NB4 (cell line): ENCODE measurements at places on chromosomes 16 and 17.

- DNase-seq: peak; percentile 61
These were observed 594 bp upstream of the DNAJC7 start for GRCh38 chr17:42017866-42018200.

DNA sequence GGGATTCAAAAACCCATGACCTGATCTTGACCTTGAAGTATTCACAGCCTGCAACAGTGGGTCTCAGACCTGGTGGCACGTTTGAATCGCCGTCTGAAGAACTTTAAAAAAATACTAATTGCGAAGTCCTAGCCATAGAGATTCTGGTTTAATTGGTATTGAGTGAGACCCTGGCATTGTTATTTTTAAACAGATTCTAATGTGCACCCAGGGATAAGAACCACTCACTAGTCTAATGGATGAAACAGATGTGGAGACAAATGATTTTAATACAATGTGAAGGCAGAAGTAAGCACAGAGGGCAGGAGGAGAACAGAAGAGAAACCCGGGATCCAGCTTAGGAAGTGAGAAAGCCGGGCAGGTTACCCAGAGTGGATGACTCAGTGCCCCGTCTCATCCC, 21.2 kb downstream of the TMEM98 start:
- DNase-seq: no peak

GRCh38 chr17:72244956-72245355, 124.1 kb downstream of the SOX9 start:
- no peak for DNase-seq

DNA sequence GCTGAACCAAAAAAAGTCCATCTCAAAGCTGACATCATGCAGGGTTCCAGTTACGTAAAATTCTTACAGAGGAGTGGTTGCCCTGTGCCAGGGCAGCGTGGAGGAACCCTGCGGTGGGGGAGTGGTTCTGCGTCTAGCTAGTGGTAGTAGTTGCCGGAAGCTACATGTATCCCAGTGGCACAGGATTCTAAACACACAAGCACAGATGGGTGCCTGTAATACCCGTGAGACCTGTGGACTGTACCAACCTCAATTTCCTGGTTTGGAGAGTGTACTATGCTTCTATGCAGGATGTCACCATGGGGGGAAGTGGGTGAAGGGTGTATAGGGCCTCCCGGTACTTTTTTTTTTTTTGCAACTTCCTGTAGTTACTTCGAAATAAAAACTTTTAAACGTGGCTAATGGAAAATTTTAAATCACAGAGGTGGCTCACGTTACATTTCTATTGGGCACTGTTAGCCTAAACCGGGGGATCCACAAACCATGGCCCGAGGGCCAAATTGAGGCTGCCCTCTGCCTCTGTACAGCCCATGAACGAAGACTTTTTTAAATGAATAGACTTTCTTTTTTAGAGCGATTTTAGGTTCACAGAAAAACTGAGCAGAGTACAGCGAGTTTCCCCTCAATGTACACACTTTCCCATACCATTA, 38.5 kb downstream of the TBC1D16 start:
- peak; percentile 98 for DNase-seq

GRCh38 chr17:49365667-49366066, 3.6 kb upstream of the ZNF652 start:
- DNase-seq: peak; percentile 61

DNA sequence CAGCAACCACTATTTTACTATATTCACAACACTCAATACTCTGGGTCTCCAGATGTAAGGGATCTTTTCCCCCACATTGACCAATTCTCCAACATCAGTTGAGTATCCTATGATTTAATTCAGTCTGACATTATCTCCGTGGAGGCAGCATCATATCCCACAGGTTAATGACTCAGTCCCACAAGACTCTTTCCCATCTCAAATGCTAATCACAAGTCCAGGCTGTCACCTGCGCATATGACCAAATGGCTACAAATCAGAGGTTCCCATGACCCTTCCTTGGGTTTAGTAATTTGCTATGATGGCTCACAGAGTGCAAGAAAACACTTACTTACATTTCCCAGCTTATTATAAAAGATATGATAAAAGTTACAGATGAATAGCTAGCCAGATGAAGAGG, 18.7 kb downstream of the ACSM3 start:
- no peak for DNase-seq

- DNase-seq: no peak
These were observed 24.0 kb downstream of the GINS2 start for GRCh38 chr16:85664580-85665372.

DNA sequence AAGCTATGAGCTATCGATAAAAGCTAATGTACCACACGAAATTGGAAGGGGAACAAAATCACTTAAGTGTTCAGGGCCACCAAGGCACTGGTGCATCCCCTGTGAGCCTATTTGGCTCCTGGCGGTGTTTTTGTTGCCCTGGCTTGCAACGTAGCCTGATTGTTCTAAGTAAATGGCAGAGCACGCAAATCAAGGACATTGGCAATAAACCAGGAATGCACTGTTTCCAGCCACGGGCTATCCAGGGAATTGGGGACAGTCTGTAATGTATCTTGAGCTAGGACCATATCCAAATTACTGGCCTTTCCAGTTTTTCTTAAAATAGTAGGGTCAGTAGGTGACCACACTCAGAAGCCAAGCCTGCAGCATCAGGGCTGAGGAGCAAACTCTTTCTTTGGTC, 734.0 kb downstream of the MAF start:
- no peak for DNase-seq

- peak; percentile 49 for DNase-seq
These were observed 2.3 kb upstream of the SOX9 start for GRCh38 chr17:72118335-72119076.

DNA sequence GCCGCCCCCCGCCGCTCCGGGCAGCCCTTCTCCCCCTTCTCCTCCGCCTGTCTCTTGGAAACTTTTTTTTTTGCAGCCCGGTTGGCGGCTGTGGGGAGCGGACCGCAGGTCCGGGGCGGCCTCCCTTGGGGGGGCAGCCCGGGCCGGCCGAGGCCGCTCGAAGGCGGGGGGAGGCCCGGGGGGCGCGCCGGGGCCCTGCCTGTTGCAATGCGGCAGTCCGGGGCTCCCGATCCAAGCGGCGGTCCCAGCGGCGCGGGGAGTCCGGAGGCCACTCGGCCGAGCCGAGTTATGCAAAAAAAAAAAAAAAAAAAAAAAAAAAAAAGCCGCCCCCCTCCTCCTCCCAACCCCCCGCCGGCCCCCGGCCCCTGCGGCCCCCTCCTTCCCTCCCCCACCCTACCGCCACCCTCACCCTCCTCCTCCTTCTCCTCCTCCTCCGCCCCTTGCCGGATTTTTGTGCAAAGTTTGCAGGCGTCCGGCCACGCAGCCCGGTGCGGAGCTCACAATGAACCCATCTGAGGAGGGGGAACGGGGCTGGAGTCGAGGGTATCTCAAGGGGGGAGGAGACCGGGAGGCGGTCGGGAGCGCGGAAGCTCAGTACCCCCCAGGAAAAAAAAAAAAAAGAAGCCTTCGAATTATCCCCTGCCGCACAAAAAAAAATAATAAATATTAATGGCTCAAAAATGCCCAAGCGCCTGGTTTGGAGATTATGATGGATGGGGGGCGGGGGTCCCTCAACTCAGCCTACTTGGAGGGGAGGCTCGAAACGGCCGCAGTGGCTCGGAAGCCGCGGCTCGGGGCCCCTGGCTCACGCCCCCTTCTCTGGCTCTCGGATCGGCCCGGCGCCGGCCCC, at the start of gene ZNF423:
ZNF423 (minus strand) TSS at position 291 of the 850 bp plus-strand sequence. CDS start 338 bp downstream, outside the sequence.
- DNase-seq: peak; percentile 31

- no peak for DNase-seq
These were observed 20.8 kb downstream of the ABHD15 start for GRCh38 chr17:29546085-29546484.

- no peak for DNase-seq
These were observed 12.6 kb upstream of the CLUH start for GRCh38 chr17:2723997-2724783.

DNA sequence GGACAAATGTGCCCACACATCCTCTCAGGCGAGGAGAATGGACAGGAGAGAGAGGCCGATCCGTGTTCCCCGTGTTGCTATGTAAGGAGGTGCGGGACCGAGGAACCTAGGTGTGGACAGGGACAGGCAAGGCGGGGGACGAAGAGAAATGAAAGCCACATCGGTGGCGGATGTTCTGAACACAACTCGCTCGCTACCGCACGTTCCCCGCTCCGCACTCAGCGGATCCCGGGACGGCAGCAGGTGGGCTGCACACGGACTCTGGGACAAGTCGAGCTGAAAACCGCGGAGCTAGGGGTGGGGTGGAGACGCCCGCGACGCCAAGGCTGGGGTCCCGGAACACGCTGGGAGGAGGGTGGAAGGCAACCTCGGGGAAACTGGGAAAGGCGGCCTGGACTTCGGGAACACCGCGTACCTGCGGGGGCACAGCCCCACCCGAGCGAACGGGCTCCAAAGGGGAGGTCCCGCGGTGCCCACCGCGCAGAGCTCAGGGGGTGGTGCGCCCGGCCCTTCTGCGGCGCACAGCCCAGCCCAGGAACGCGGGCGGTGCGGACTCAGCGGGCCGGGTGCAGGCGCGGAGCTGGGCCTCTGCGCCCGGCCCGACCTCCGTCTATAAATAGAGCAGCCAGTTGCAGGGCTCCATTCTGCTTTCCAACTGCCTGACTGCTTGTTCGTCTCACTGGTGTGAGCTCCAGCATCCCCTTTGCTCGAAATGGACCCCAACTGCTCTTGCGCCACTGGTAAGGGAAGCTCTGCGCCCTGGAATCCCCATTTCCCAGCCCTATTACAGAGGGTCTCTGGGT, at the start of gene MT1E:
MT1E (plus strand) TSS at position 642 of the 803 bp plus-strand sequence; CDS start at position 713, 71 bp downstream.
- DNase-seq: peak; percentile 71

- DNase-seq: no peak
These were observed 195.8 kb upstream of the GSE1 start for GRCh38 chr16:85417156-85417860.

- DNase-seq: no peak
These were observed 596 bp downstream of the SEPHS2 start for GRCh38 chr16:30445149-30445407.

- DNase-seq: no peak
These were observed 9.2 kb downstream of the MINK1 start for GRCh38 chr17:4842376-4842775.

DNA sequence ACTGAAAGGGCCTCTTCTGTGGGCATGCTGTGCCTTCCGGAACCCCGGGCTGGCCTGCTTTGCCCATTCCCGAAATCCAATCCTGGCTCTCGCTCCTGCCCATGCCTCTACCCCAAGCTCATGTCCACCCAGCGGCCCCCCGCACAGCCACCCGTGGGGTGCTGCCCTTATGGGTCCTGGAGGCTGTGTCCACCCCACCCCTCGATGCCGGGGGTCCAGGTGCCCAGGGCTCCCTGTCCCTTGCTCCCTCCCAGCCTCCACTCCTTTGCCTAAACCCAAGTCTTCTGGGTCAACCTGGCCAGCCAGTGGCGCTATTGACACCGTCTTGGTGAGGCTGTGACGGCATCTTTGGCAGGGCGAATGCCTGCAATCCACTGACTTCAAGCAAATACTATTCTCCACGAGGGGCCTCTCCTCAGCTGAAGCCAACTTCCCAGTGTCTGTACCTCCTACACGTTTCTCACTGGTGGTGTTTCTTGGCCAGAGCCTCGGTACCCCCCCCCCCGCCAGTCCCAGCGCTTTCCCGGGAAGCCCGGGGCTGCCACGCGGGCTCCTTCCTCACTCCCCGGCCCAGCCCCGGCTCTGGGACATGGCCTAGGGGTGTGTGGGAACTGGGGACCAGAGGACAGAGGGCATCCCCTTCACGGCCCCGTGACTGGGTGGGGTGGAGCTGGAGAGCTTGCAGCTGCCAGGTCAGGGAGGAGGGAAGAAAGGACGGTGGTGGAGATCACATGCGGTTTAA, 12.2 kb upstream of the DUS1L start:
- no peak for DNase-seq

GRCh38 chr17:17779015-17779611, 57.7 kb downstream of the SREBF1 start:
- DNase-seq: no peak

- peak; percentile 69 for DNase-seq
These were observed 19.0 kb upstream of the MON1B start for GRCh38 chr16:77171745-77172635.

DNA sequence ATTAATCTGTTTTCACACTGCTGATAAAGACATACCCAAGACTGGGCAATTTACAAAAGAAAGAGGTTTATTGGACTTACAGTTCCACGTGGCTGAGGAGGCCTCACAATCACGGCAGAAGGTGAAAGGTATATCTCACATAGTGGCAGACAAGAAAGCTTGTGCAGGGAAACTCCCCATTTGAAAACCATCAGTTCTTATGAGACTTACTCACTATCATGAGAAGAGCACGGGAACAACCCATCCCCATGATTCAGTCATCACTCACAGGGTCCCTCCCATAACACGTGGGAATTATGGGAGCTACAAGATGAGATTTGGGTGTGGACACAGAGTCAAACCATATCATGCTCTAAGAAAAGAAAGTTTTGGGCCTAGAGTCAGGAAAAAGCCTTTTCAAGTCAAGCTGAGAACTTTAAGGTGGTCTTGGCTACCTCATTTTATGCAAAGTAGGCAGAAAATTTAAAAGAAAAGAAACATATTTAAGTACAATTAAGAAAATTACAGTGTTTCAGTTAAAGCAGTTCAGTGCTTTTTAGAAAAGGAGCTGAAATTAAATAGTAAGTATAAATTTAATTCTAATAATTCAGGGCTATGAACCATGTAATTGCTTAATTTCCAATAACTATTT, 24.9 kb upstream of the CRYM start:
- DNase-seq: peak; percentile 2

GRCh38 chr17:28744972-28745785, 1.4 kb downstream of the TRAF4 start:
- peak; percentile 74 for DNase-seq

DNA sequence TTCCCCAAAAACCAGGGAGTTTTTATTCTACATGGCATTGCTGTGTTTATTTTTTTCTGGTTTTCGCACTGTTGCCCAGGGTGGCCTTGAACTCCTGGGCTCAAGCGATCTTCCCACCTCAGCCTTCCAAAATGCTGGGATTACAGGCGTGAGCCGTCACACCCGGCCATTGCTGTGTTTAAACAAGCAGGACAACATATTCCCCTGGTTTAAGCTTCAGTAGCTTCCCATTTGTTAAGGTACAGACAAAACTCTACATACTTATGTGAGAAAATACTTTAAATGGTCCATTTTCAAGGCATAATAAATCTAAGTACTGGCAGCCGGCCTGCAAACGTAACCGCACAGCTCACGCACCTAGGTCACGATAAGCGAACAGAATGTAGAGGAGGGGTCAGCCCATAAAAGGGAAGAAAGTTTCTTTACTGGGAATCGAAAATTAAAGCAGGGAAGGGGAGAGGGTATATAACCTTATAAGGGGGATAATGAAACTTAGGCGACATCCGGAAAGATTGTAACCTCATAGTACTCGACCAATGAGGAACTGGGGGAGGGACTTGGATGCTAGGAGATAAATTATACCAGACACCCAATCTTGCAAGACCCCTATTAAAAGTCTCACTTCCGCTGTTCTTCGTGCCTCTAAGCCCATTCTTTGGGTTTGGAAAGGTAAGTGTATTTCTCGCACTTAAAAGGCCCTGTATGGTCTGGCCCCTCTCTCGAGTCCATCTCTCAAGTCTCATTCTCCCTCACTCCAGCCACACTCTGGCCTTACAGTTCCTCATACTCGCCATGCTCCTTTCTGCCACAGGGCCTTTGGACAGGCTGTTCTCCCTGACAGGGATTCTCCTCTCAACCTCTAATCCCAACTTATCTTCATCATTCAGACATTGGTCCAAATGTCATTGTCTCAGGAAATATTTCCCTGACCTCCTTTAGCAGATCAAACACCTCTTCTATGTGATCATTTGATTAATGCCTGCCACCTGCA, 59.2 kb downstream of the TEX14 start:
- peak; percentile 12 for DNase-seq

- no peak for DNase-seq
These were observed 1.9 kb downstream of the HS3ST4 start for GRCh38 chr16:25693631-25694030.
